Ascending aorta (tissue), 2 donors: ENCODE measurements at places on chromosomes 6 and 20. TPM values are rescaled to one million over a fixed set of nuclear protein-coding genes. Genes with fewer than 3 reads are reported as not detected.

DNA sequence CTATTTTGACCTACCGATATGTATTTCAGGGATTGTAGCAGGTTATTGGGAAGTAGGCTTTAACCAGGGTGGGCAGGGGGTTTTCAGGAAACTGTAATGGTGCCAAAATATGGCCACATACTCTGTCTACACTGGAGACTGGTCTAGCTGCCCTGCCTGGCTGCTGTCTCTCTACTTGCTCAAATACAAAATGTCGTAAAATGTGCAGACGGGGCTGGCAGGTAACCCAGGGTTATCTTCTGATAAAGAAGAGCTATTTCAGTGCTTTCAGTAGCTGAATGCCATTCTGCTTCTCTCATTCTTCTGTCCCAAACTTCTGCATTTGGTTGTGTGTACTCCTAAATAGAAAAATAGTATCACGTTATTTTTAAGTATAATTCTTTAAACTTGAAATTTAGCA lies 616.2 kb downstream of the EPM2A start:
- H3K27me3 ChIP-seq: no peaks in the 10 kb centered on the region
- H3K4me1 ChIP-seq: no peaks in the 10 kb centered on the region
- H3K36me3 ChIP-seq: no peaks in the 10 kb centered on the region
- no peak overlapping the region for H3K4me3 ChIP-seq

DNA sequence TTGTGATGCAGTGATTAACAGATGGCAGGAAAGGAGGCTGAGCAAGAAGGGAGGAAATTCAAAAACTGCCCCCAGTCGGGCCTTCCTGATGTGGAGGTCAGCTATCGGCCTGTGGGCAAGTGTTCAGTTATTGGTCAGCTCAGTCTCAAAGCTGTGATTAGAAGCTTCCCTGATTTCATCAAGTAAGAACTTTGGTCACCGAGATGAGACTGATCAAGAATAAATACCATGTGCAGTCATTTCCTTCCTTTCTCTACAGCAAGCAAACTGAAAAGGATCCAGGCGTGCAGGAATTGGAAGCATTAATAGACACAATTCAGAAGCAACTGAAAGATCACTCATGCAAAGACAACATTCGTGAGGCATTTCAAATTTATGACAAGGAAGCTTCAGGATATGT lies 69.7 kb downstream of the EFHC1 start:
- no peaks in the 10 kb centered on the region for H3K27me3 ChIP-seq
- no peak overlapping the region for H3K4me3 ChIP-seq
- H3K36me3 ChIP-seq: no peaks in the 10 kb centered on the region
- no peak for DNase-seq
- no peak overlapping the region for H3K27ac ChIP-seq

DNA sequence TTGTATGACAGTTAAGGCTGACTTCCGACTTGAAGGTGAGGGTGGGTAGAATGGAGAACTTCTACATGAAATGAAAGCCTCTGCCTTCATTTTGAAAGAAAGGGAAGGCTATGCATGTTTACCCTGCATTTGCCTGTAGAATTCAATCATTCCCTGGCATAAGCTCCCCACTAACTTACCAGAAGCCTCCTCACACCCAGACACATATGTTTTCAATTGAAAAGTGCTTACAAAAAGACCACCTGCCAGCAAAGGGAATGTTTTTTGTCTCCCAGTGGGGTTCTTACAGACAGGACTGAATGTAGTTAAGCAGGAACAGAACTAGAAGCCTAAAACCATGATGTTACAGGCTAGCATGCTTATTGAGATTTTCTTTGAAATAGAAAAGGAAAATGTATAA lies 392.1 kb upstream of the HSF2 start:
- H3K27ac ChIP-seq: no peak overlapping the region
- no peak overlapping the region for H3K4me3 ChIP-seq
- no peaks in the 10 kb centered on the region for H3K4me1 ChIP-seq
- no peak for DNase-seq

The EBF4 gene
- total RNA-seq: 19.2 TPM

The LPA gene
- not detected for total RNA-seq

GRCh38 chr20:6014017-6014416 lies 39.8 kb downstream of the LRRN4 start:
- no peaks in the 10 kb centered on the region for H3K4me1 ChIP-seq
- no peak overlapping the region for H3K4me3 ChIP-seq
- H3K36me3 ChIP-seq: peaks cover 25% of the 10 kb centered on the region
- DNase-seq: no peak
